ENCODE measurements at places on chromosomes 6 and 20. TPM values are rescaled to one million over a fixed set of nuclear protein-coding genes. Genes with fewer than 3 reads are reported as not detected.
A peak's percentile ranks its signal among the peaks of the same experiment; 100 is the strongest.

Gene RUNX2
- 2.1 TPM for total RNA-seq

DNA sequence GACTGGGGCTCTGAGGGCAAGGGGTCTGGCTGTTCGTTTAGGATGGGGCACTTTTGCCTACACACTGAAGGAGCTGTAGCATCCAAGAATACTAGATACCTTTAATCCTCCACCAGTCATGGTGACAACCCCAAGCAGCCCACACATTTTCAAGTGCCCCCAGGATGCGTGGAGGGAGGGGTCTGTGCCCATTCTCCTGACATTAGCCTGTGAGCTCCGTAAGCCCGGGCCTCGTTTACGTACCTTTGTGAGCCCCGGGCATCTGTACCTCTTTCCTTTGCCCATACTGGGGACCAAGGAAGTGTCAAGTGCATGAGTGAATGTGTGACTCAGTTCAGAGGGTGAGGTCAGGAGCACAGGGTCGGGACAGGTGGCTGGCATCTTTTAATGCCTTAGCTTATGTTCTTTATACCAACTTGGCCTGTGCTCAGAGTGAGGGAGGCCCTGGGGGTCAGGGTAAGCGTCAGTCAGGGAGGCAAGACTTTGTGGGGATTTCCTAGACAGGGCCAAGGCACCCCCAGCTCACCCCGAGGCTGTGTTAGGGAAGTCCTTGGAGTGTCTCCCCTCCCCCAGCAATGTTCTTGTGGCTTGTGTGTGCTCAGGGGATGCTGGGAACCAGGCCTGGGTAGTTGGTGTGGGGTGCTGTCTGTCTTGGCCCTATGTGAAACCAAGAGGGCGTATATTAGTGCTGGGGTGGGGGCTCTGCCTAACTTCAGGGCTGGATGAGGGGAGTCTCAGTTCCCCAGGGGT, 12.9 kb downstream of the VEGFA start:
- no peak for DNase-seq
- H3K4me1 ChIP-seq: no peaks in the 10 kb centered on the region
- no peak overlapping the region for H3K27ac ChIP-seq

DNA sequence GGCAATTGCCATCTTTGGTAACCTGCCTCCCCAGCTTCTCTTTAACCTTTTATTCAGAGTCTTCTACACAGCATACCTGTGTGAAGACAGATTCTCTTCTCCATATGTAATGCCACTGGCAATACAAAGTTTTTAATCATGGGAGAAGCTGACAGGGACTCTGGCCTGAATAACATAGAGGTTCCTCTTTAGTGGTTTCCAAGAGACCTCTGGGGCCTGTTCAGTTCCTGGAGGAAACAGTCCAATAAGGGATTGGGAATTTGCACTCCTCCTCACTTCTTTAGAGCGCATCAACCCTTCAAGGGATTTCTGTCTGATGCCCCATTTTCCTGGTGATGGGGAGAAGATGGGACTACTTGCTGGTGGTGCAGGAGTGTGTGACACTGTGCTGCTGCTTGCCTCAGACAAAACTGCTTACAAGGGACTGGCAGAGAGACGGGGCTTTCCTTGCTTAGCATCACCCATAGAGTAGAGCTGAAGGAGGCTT, 1.4 kb downstream of the RIMS1 start:
- DNase-seq: no peak
- no peaks in the 10 kb centered on the region for H3K36me3 ChIP-seq
- no peak overlapping the region for H3K4me3 ChIP-seq
- peaks cover 4% of the 10 kb centered on the region for H3K4me1 ChIP-seq
- no peak overlapping the region for H3K27ac ChIP-seq

- no peak overlapping the region for H3K4me3 ChIP-seq
- peaks cover 5% of the 10 kb centered on the region for H3K4me1 ChIP-seq
- H3K27me3 ChIP-seq: no peaks in the 10 kb centered on the region
- H3K36me3 ChIP-seq: no peaks in the 10 kb centered on the region
Measured at GRCh38 chr6:134512981-134513391, 195.1 kb upstream of the SGK1 start.

- DNase-seq: no peak
- H3K4me1 ChIP-seq: no peaks in the 10 kb centered on the region
- H3K27ac ChIP-seq: no peak overlapping the region
- H3K27me3 ChIP-seq: no peaks in the 10 kb centered on the region
- no peaks in the 10 kb centered on the region for H3K36me3 ChIP-seq
Measured at GRCh38 chr20:44762466-44763140, 16.9 kb downstream of the KCNK15 start.

DNA sequence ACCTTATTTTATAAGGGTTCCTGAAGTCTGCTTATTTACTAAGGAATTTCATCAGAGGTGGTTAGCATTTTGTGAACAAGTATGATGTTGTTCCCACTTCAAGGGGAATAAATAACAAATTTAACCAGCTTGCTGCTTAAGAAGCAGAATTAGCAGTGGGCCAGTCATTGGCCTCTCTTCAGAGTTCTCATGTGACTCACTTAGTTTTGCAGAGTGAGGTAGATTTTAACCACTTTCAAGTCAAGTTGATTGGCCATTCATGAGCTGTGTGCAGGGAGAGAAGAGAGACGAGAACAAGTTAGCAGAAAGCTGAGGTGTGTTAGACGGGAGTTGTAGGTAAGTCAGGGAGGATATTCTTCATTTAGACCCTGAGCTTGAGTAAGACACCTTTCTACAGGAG, 18.1 kb downstream of the TOP1 start:
- no peak overlapping the region for H3K4me3 ChIP-seq
- no peaks in the 10 kb centered on the region for H3K36me3 ChIP-seq
- no peak for DNase-seq
- no peaks in the 10 kb centered on the region for H3K27me3 ChIP-seq
- peaks cover 56% of the 10 kb centered on the region for H3K4me1 ChIP-seq

DNA sequence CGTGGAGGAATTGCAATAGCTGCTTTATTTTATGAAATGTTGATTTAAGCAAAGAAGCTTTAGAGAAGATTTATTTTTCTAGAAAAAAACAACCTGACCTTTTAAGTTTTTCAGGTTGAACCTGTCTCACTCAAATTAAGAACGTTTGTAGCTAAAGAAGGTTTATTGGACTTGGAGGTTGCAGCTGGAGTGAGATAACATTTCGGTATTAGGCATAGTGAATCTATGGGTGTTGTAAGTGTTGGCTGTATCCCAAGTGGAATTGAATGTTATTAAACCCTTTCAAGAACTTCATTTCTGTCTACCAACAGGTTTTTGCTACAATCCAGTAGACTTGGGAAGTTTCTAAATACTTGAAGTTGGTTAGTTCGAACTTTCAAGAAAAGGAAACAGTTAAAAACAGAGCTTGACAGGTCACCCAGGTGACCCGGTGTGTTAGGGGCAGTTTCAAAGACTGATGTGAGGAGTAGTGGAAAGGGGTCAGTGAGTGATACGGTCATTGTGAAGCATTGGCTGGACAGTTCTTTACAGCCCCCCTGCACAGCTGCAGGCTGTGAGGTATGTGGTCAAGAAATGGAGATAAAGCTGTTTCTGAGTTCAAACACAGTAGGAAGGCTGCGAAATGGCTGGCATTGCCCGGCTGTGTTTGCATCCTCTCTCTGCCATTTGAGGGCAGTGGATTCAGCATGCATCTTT, 2.4 kb upstream of the TBCC start:
- no peaks in the 10 kb centered on the region for H3K27me3 ChIP-seq
- peaks cover 16% of the 10 kb centered on the region for H3K4me1 ChIP-seq
- H3K27ac ChIP-seq: no peak overlapping the region
- H3K4me3 ChIP-seq: no peak overlapping the region
- DNase-seq: no peak
- no peaks in the 10 kb centered on the region for H3K36me3 ChIP-seq

DNA sequence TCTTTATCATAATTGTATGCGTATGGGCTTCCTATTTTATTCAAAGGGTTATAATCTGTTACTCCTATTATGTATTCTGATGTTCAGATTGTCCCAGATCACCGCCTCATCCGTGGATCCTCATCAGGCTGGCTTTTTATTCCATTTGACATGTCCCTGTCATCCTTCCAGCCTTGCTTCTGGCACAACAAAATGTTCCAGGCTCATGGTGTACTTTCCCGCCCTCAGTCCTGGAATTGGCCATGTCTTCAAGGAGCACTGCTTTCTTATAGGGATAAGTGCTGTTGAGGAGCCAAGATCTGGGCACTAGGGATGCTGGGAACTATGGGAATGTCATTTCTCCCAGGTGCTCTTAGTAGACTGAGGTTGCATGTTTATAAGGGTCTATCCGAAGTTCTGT, 207.8 kb downstream of the JARID2 start:
- H3K4me3 ChIP-seq: no peak overlapping the region
- H3K27ac ChIP-seq: no peak overlapping the region
- no peak for DNase-seq
- H3K27me3 ChIP-seq: no peaks in the 10 kb centered on the region
- H3K36me3 ChIP-seq: no peaks in the 10 kb centered on the region

Gene RREB1
- total RNA-seq: 28.7 TPM

DNA sequence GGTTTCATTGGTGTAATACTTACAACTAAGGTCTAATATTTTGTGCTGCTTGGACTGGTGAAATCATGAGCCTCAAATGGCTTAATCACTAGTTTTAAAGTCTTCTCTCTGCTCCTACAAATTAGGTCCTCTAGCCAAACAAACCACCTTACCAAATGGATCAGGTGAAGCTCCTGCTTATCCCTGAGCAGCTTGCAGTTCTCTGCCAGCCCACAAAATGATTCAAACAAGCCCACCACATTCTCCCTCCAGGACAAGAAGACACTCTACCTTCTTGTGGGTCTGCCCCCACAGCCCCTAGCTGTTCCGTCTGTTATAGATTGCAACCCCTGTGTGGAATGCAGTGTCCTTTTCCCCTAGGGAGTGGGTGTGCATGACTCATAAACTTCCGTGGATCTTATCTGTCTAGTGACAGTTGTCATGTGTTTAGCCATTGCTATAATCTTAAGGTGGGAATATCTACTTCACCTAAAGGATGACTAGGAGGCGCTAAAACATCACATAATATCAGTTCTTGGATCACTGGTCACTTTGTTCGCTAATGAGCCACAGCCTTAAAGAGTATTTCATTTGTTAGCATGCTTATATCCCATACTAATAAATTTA, 940.5 kb upstream of the MANEA start:
- H3K27ac ChIP-seq: no peak overlapping the region
- H3K36me3 ChIP-seq: no peaks in the 10 kb centered on the region
- H3K27me3 ChIP-seq: no peaks in the 10 kb centered on the region
- no peaks in the 10 kb centered on the region for H3K4me1 ChIP-seq
- DNase-seq: peak; percentile 47

- H3K27ac ChIP-seq: no peak overlapping the region
- H3K4me1 ChIP-seq: no peaks in the 10 kb centered on the region
- H3K36me3 ChIP-seq: peaks cover 3% of the 10 kb centered on the region
- DNase-seq: no peak
- no peaks in the 10 kb centered on the region for H3K27me3 ChIP-seq
Measured at GRCh38 chr6:16633465-16633864, 127.8 kb downstream of the ATXN1 start.

DNA sequence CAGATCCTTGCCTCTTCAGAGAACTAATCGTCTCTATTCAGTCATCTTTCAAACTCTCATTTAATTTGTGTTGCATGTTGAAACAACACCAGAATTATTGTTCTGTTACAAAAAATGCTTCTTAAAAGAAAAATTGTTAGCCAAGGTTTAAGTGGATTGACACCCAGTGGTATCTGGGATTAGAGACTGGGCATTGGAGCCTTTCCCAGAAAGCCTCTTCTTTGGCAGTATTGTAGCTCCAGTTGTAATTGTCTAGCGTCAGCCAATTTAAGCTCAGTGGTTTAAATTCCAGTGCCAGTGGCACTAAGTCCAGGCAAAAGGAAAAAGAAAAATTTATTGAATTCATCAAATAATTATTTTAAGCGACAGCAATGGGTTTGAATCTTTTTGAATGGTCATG, 801 bp downstream of the CCDC28A start:
- no peak for DNase-seq
- H3K4me1 ChIP-seq: peaks cover 4% of the 10 kb centered on the region
- no peaks in the 10 kb centered on the region for H3K27me3 ChIP-seq
- no peak overlapping the region for H3K27ac ChIP-seq
- peak overlapping the region; percentile 68 for H3K4me3 ChIP-seq
- H3K36me3 ChIP-seq: no peaks in the 10 kb centered on the region

DNA sequence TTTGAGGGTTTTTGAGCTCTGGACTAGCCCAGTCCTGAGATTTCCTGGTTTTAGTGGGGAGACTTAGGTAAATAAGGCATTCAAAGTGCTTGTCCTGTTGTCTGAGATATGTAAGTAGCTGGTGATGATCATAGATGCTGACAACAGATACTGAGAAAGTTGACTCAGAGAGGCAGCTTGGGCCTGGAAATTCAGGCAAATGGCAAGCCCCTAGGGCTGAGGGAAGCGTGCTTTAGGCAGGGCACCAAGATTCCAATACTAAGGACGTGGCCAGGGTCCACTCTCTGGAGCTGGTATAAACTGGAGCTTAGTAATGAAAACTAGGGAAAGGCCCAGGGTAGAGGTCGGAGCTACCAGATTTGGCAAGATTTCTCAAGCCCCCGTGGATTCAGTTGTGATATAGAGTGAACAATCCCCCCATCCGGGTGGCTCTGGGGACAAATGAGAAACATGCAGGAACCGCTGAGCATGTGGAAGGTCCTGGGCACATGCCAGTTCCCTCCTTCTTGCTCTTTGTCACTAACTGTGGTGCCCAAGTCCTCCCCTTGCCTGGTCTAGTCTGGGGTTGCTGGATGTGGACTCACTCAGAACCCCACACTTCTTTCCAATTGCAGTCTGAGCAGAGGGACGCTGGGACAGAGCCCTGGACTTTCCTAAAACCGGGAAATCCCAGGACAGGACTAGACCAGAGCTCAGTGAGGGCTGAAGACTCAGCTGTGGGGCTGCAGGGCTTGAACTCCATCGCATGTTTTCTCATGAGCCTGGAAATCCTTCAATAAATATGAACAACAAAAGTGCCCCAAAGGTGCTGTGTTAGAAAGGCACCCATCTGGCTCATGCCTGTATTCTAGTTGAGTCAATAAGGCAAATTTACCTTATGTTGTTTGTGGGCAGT, 10.3 kb downstream of the SLC22A3 start:
- no peak for DNase-seq
- no peaks in the 10 kb centered on the region for H3K36me3 ChIP-seq
- H3K27me3 ChIP-seq: no peaks in the 10 kb centered on the region
- H3K27ac ChIP-seq: no peak overlapping the region
- H3K4me3 ChIP-seq: no peak overlapping the region

Gene BMP6
- 4.3 TPM for total RNA-seq

Gene LHFPL5
- total RNA-seq: not detected

Gene GRM1
- total RNA-seq: 0.08 TPM

DNA sequence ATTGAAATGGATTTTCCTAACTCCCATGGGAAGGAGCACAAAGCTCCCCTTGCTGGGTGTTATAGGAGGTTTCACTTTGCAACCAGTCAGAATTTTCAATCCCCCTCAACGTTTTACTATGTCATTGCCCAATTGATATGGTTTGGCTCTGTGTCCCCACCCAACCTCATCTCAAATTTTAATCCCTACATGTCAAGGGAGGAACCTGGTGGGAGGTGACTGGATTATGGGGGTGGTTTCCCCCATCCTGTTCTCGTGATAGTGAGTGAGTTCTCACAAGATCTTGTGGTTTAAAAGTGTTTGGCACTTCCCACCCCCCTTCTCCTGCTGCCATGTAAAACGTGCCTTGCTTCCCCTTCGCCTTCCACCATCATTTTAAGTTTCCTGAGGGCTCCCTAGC, 62.9 kb downstream of the ZMYND8 start:
- no peak for DNase-seq
- no peaks in the 10 kb centered on the region for H3K36me3 ChIP-seq
- no peak overlapping the region for H3K4me3 ChIP-seq
- H3K4me1 ChIP-seq: no peaks in the 10 kb centered on the region
- H3K27me3 ChIP-seq: no peaks in the 10 kb centered on the region

All from hepatocyte (in vitro differentiated cells).